ENCODE measurements at places on chromosomes 7 and 10.

DNA sequence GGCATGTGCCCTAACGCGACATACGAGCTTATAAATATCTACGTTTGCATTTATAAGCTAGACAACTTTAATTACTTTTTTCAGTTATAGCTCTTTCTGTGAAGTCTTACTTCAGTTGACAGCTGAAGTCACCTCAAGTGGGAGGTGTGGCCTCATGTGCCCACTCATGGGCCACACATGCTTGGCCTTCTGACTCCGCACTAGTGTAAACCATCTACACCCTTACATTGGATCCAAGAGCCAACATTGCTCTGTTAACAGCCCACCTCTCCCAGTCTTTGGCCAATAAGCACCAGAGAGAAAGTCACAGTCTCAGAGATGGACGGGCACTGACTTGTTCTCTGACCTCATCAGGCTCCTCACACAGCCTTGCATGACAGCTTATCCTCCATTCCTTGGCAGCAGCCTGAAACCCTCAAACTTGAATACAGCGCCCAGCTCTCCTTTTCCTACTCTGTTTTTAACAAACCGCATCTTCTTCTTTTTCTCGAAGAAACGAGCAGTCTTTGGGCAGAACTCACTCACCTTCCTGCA is 70.9 kb upstream of the AMPH start:
- DNase-seq: no peak

- no peak for DNase-seq
Measured at GRCh38 chr10:49622426-49623425, 8.9 kb downstream of the CHAT start.

GRCh38 chr7:139341776-139342226 is 664 bp downstream of the FMC1 start:
- DNase-seq: no peak

DNA sequence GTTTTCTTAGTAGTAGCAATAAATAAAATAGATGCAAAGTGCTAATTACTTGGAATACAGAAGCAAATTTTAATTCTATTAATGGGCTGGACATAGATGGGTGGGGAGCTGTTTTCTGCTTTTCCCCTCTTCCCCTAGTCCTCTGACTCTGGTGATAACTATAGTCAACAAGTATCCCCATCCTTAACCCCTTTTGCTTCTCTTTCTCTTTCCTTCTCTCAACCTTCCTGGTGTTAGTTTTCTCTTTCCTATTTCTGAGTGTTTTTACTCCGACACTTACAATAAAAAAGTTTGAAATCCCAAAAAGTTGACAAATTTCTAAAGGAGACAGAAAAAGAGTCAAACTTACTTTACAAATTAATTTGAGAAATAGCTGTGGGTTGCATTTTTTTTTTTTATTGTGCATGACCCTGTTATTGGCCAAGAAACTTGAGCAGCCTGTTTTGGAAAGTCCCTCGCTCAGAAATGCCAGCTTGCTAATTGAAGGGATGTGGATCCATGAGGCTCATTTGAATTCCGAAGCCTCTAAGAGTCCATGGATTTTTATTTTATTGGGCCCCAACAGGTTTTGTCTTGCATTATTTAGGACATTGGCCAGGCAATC is 2.4 kb downstream of the FAS start:
- no peak for DNase-seq

DNA sequence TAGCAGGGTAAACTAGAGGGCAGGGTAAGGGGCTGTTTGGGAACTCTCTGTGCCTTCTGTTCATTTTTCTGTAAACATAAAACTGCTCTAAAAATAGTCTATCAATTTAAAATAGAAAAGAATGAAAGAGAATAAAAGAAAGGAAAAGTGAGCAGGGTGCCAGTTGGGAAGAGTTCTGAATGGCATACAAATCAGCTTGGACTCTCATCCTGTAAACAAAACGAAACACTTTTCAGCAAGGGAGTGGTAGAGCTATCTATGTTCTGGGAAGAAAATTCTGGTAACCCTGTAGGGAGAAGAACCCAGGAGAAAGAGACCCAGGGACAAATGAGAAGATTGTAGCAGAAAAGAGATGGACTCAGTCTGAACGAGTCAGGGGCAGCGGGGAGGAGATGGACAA is 24.6 kb downstream of the SCRN1 start:
- no peak for DNase-seq

GRCh38 chr7:151792636-151793035 is 84.3 kb downstream of the PRKAG2 start:
- no peak for DNase-seq

GRCh38 chr10:95267251-95267650 is 23.6 kb downstream of the PDLIM1 start:
- no peak for DNase-seq

All from SK-MEL-5 (cell line).